ENCODE measurements at places on chromosomes 13 and 19.

DNA sequence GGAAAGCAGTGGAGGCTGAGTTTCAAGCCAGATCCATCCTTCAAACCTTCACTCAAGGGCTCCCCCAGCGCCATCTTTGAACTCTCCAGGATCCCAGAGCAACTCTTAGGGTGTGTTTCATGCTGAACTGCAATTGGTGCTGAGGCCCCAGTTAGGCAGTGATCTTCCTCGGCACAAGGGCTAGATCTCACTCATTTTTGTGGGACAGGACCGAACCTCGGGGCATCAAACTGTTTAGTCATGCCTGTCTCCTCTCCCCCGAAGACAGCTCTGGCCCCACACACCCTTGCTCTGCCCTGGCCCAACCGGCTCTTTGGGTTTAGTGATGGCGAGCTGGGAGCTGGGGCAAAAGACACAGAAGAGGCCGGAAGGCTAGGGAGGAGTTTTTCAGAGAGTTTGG is 115.1 kb downstream of the NUFIP1 start:
- DNase-seq = no peak

DNA sequence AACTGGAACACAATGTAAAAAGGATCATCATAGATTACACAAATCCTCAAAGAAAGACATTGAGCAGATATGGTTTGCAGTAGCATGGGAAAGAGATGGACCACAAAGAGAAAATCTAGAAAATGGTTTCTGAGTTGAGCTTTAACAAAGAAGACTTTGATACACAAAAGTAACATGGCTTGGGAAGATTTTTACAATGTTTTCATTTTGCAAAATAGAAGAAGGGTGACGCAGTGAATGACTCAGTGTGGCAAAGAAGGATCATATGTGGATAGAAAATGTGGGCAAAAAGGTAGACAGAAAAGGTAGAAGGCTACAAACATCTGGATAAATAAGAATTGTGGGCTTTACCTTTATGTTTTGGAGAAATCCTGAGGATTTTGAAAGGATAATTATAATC is 1220.5 kb downstream of the PCDH17 start:
- DNase-seq = no peak

- no peak for DNase-seq
These were observed 9.3 kb downstream of the HOOK2 start for GRCh38 chr19:12766051-12766521.

DNA sequence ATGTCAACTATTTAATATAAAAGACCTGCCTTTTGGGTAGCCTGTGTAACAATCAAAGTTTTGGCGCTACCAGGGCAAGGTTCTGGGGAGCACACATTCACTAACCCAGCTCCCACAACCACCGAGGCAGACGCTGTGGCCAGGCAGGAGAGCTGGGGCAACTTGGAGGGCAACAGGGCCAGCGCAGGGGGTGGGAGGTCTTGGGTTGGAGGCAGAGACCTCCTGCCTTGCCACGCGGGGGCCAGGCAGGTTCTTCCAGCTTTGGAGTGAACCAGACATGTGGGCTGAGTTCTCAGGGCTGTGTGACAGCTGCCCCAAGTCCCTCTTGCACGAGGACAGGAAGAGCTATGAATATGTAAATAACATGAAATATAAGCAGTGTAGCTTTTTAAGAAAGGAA is 30.3 kb upstream of the MCF2L start:
- no peak for DNase-seq

DNA sequence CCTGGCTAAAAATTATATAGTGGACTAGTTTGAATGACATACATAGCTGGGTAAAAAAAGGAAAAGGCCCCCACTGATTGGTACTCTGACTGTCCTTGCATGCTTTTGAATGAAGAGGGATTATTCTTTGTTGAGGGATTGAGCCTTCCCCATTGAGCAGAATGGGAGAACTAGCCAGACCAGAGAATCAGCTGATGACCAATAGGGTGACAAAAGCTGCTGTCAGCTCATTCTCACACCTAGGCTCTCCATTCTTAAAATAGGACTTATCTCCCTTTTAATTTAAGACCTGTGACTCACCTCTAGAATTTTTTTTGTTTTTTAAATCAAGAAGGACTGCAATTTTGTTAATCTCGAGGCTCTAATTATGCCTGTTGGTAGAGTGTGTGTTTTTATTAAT is 79.3 kb downstream of the CRYL1 start:
- DNase-seq = no peak

- DNase-seq = no peak
These were observed 621.6 kb downstream of the GPC6 start for GRCh38 chr13:93848247-93848646.

DNA sequence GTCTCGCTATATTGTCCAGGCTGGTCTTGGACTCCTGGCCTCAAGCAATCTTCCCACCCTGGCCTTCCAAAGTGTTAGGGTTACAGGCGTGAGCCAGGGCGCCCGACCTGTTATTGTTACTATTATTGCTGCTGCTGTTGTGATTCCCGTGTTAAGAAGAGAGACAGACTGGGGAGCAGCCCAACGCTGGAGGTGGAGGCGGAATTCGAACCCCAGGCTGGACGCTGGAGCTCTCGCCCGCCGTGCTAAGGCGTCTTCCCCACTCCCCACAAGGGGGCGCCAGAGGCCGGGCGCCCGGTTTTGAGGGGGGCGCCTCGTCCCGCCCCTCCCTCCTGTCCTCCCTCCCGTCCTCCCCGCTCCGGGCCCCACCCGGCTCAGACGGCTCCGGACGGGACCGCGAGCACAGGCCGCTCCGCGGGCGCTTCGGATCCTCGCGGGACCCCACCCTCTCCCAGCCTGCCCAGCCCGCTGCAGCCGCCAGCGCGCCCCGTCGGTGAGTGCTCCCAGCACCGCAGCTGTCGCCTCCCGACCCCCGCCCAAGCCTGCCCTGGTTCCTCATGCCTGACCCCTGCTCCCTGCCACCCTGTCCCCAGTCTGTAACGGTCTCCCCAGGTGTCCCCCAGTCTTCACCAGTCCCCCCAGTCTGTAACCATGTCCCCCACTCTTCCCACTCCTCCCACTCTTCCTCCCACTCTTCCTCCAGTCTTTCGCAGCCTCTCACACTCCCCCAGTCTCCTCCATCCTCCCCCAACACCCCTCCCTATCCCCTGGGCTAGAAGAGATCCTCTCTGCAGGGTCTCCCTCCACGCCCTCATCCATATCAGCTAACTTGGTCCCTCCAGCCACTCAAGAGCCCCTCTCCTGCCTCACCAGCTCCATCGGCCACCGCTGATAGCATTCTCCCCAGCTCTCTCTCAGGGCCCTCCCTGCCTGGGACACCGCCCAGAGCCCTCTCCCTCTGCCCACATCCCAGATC is at the start of gene EHD2:
Gene EHD2 (plus strand): TSS at position 377 of the 976 bp plus-strand sequence. CDS start 3,191 bp downstream, outside the sequence.
- DNase-seq = no peak

Data from SIG-M5 (cell line).